Progenitor cell of endocrine pancreas (in vitro differentiated cells): ENCODE measurements at places on chromosomes 11 and 22. TPM values are rescaled to one million over a fixed set of nuclear protein-coding genes. Genes with fewer than 3 reads are reported as not detected.

Gene OR52H1
- total RNA-seq, result 0.26 TPM in 1 of 2 replicates, not detected in the other

Gene STIM1
- 27.2 and 32.7 TPM in 2 replicates for total RNA-seq

Gene C22orf31
- total RNA-seq, result not detected in 2 replicates

Gene UPK3A
- total RNA-seq, result 0.57 and 1.9 TPM in 2 replicates

Gene POU2F3
- 0.09 TPM in 1 of 2 replicates, not detected in the other for total RNA-seq

Gene MS4A4E
- total RNA-seq, result not detected in 2 replicates

Gene HTR3A
- not detected in 2 replicates for total RNA-seq

Gene OR5B2
- not detected in 2 replicates for total RNA-seq

Gene C11orf16
- total RNA-seq, result not detected in 2 replicates

Gene IFITM2
- total RNA-seq, result 33.2 and 33.5 TPM in 2 replicates

Gene CD3E
- total RNA-seq, result not detected in 2 replicates

Gene NOX4
- total RNA-seq, result 6.7 and 7.9 TPM in 2 replicates

Gene TTC36
- total RNA-seq, result 2.2 and 3.3 TPM in 2 replicates

Gene APOBEC3G
- 4.8 and 7.9 TPM in 2 replicates for total RNA-seq

Gene ANO1
- 8.7 and 9.1 TPM in 2 replicates for total RNA-seq

Gene CALCB
- total RNA-seq, result not detected in 2 replicates

Gene OR10V1
- total RNA-seq, result not detected in 2 replicates

Gene ARHGEF17
- total RNA-seq, result 71.4 and 77.0 TPM in 2 replicates

Gene PARVA
- total RNA-seq, result 49.3 and 50.2 TPM in 2 replicates

Gene KCNK4
- 0.62 TPM in 1 of 2 replicates, not detected in the other for total RNA-seq

Gene MAPK12
- 53.7 and 54.6 TPM in 2 replicates for total RNA-seq

Gene CECR2
- 37.6 and 40.5 TPM in 2 replicates for total RNA-seq

Gene PHLDB1
- total RNA-seq, result 106 and 110 TPM in 2 replicates

Gene C11orf65
- 0.42 and 0.67 TPM in 2 replicates for total RNA-seq

Gene UBQLNL
- 0.53 and 0.79 TPM in 2 replicates for total RNA-seq
